Activated CD4-positive, CD25-positive, alpha-beta regulatory T cell (primary cell): ENCODE measurements at places on chromosomes 1 and 21.

DNA sequence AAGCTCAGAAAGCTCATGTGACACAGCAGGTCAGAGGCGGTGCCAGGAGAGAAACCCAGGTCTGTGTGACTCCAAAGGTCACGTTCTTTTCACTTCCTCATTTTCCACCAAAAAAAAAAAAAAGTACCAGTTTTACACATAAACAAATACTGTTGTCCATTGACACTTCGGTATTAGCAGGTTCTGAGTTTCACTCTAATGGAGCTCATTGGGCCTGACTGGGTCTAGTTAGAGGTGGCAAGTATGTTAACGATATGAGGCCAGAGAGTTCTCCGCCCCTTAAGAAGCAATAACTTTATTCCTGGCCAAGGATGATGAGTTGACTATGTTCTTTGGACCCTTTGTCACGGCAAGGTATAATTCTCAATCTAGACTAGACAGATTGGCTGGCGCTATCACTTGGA lies 30.0 kb upstream of the SDE2 start:
- no peak for DNase-seq

- DNase-seq, result no peak
Measured at GRCh38 chr21:34983680-34984086, 65.4 kb downstream of the RUNX1 start.

- no peak for DNase-seq
Measured at GRCh38 chr1:26853600-26853999, 9.3 kb upstream of the SFN start.

- DNase-seq, result no peak
Measured at GRCh38 chr1:76510672-76511557, 356.4 kb upstream of the ST6GALNAC5 start.

GRCh38 chr1:69499203-69499803 lies 68.4 kb upstream of the LRRC7 start:
- no peak for DNase-seq

GRCh38 chr1:53244141-53244540 lies 5.8 kb upstream of the MAGOH start:
- no peak for DNase-seq
